ENCODE measurements at places on chromosomes 5 and 9.

DNA sequence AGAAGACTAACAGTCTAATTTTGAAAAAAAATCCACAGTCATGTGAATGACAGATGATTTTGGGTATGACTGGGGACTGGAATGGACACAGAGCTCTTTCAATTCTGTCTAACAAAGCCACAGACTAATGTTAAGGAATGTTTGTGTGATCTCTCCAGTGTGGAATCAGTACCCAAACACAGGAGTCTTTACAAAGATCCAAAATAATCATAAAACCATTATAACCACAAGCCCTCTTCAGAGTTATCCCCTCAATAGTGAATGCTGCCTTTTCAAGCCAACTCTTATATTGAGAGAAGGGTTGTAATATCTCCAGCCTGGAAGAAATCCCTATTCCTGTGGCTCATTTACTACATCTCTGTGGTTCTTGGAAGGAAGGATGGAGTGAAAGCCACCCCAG, 552.0 kb upstream of the CLINT1 start:
- DNase-seq: no peak

DNA sequence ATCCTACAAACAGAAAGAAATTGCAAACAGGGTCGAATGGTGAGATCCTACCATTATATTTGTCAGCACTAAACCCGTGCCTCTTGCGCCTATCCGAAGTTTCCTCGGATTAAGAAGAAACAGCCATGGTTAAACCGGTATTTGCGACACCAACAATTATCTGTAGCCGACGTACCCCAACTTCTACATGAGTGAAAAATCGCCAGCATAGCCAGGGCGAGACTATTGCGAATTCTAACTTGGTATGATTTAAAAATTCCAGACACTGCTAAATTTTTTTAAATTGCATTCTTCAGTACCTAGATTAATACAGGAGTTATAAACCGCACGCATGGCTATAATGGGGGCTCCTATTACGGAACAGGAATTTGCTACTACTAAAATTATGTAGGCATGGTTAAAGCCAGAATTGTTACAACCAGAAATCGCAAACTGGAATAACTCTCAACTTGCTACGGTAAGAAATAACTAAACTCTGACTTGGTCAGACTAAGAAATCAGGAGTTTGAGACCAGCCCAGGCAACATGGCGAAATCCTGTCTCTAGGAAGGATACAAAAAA, 25.3 kb upstream of the ANXA2R start:
- DNase-seq: no peak

GRCh38 chr9:3900673-3901318, 375.0 kb upstream of the RFX3 start:
- no peak for DNase-seq

GRCh38 chr5:171102877-171103610, 206.0 kb upstream of the TLX3 start:
- DNase-seq: no peak

- no peak for DNase-seq
These were observed 183.8 kb downstream of the NR3C1 start for GRCh38 chr5:143219696-143220095.

DNA sequence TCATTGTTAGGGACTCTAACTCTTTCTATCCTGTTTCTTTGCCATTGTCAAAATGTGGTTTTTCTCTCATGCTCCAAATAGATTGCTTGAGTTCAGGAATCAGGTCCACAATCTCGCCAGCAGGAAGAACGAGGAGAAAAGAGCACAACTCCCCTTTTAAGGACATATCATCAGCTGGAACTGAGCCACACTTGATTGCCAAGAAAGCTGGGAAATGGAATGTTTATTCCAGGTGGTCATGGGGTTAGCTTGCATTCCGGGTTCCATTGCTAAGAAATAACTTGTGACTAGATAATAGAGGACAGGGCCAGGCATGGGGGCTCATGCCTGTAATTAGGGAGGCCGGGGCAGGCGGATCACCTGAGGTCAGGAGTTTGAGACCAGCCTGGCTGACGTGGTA, 32.4 kb upstream of the C9orf57 start:
- DNase-seq: no peak

DNA sequence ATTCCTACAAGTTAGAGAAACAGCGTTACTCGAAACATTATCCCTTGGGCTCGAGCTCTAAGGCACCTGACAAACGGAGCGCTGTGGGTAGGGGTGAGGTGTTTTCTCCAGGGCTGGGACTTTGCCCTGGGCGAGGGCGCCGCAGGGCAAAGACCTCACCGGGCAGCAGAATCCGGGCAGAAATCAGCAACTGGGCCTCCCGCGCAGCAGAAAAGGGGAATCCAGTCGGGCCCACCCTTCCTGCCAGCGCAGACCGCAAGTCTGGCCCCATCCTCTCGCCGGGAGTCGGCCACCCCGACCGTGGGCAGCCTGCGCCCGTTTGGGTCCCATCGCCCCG, 430 bp upstream of the MSH3 start:
- peak; percentile 20 for DNase-seq

- DNase-seq: peak; percentile 79
These were observed 777 bp downstream of the ENDOG start for GRCh38 chr9:128818839-128819715.

- DNase-seq: no peak
These were observed 179.8 kb downstream of the FANCC start for GRCh38 chr9:95137587-95138145.

GRCh38 chr5:35331956-35332950, 102.0 kb upstream of the PRLR start:
- no peak for DNase-seq

GRCh38 chr5:92328584-92329259, 945.6 kb upstream of the ARRDC3 start:
- DNase-seq: no peak

DNA sequence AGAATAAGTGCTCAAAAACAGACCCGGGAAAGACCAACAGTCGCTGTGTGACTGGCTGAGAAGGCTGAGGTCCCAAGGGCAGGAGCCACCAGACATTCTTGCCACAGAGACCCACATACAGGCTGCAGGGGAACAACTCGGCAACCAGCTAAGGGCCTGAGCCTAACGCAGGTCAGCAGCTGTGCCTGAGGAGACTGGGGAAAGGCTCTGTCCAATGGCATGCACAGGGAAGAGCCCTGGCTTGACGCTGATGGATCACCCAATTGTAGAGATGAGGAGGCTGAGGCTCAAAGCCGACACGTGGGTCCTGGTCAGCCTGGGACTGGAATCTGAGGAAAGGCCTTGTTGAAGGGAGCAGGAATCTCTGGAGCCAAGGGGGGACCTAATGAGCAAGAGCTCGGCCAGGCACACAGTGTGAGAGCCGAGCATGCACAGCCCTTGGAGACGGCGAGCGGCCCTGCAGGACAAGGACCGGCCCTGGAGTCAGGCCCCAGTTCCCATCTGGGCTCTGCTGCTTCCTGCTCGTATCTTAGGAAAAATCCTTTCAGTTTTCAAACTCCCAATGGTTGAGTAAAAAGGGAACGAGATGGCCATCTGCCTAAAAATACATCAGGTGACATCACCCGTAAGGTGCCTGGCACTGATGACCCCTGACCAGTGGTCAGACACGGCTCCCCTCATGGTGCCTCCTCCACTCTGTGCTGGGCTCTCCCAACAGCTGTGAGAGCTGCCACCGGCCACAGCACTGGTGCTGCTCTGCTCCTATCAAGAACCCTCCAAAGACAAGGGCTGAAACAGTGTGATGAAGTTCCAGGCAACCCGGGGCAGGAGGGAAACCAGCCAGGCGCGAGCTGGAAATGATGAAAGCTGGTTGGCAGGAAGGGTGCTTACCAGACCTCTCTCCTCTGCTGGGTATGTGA, 16.4 kb downstream of the LMAN2 start:
- no peak for DNase-seq

- DNase-seq: no peak
These were observed 295.3 kb upstream of the DMRT1 start for GRCh38 chr9:546235-546634.

DNA sequence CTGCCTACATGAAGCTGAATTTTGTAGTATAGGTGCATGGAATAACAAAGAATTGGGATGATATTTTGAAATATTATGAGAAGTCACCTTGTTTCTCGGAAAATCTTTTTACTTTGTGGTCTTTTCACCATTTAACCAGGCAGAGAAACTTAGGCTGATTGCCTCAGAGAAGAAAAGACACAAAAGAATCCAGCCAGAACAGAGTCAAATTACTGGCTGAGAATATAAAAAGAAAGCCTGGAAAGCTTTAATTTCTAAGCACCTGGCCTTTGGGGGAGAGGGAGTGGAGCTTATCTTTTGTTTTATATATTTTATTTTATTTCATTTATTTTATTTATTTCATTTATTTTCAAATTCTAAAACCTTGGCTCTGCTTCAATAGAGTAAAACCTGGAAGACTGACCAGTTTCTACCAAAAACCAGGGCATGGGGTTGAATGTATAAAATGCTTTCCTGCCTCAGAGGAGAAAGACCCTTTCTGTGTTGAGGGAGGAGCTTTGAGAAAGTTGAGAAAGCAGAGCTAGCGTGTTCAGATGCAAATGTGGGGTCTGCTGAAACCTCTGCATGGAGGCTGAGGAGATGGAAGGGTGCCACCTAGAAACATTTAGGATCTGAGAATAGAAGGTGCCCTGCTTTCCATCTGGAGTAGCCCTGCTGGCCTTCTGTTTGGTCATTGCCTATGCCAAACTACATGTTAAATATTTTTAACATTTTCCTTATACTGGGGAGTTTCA, 81.6 kb downstream of the NREP start:
- DNase-seq: no peak

GRCh38 chr5:26024774-26025173, 1013.6 kb downstream of the CDH9 start:
- DNase-seq: no peak

DNA sequence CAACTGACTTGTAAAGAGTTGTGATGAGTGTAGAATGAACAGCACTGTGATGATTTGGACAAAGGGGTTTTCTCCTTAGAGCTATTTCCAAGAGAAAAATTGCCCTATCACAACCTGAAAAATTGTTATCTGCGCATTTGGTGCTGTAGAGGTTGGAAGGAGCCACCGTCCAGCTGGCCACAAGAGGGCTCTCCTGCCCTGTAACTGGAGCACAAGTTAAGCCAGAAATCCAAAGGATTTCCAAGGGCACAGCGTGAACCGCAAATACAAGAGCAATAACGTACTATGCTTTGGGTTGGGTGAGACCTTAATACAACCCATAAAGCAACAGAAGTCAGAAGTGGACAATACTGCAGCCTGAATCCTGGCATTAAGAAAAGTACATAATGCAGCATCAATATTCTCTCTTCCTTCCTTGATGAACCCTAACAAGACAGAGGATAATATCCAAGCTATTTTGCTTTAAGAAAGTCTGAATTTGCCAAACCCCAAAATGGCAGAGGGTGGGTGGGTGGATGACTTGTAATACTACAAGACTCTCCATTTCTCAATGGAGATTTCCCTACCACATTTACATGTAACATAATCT, 56.8 kb upstream of the SMIM32 start:
- DNase-seq: peak; percentile 21

DNA sequence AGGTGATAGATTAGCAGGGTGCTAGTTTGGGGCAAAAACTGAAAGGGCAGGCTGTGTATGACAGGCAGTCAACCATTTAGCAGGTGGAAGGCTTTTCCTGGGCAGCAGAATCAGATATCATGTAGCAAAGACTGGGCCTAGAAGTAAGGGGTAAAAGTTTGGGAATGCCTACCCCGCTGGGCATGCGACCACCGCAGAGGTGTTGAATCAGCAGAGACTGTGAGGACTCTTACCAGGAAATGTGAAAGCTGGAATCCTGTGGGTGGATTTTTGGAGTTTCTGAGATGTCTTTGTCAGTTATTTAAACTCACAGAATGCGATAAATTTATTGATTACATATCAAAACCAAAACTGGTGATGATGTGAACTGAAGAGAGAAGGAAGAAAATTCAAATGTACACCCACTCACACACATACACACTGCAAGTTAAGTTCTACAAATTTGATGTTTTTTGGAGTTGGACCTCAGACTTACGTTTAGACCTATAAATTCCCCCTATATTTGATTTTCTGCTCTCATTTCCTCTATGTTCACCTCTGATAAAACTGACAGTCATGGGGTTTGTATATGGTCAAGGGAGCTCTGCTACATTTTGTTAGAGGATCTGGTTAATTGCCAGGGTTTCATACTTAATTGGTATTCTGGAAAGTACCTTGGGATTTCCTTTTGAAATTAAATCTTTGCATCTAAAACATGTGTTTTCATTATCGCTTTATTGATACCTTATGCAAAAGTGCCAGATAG, 333.6 kb downstream of the CSNK1G3 start:
- no peak for DNase-seq

DNA sequence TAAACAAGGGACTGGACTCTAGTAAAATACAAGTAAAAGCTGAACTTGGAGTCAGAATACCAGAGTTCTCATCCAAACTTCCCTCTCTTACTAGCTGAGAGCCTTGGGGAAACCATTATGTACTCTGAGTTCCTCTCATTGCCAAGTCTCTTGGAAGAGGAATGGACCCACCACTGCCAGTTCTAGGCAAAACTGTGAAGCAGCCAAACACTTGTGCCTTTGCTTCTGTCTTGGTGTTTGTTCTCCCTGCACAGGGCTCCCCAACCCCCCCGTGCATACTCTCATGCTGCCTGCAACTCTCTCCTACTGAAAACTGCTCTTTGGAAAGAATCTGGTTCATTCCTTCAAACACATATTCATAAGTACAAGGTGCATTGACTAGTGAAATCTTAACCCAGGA, 102.6 kb downstream of the PDZD2 start:
- no peak for DNase-seq

GRCh38 chr5:16066810-16067209, 112.8 kb downstream of the MARCHF11 start:
- no peak for DNase-seq

- no peak for DNase-seq
These were observed 4.6 kb upstream of the FBXL17 start for GRCh38 chr5:108386345-108387061.

DNA sequence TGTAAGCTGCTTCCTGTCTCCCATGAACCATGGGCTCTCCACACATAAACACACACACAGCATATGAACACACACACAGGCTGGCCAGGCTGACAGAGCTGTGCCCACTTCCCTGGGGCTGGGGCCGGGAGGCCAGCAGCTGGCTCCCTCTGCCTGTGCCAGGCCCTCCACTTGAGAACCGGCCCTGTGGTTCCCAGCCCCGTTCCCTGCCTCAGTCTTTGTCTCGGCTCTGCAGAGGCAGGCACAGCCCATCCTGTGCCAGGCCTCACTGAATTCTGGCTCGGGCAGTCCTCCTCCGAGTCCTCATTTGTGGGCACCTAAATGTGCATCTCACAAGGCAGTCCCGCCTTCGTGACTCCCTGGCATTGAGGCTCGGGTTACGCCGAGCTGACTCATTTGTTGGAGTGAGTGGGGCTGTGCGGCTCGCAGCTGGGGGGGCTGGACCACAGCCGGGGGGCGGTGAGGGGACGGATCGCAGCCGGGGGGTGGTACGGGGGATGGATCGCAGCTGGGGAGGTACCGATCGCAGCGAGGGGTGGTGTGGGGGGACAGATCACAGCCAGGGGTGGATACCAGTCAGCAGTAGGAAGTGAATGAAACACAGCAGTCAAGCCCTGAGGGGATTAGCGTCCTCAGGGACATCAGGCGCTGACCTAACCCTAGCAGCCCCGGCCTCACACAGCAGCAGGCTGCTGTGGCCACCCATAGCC, 72.3 kb downstream of the PSMB7 start:
- DNase-seq: no peak

All from GM20000 (cell line).